ENCODE measurements at places on chromosomes 4 and X.

DNA sequence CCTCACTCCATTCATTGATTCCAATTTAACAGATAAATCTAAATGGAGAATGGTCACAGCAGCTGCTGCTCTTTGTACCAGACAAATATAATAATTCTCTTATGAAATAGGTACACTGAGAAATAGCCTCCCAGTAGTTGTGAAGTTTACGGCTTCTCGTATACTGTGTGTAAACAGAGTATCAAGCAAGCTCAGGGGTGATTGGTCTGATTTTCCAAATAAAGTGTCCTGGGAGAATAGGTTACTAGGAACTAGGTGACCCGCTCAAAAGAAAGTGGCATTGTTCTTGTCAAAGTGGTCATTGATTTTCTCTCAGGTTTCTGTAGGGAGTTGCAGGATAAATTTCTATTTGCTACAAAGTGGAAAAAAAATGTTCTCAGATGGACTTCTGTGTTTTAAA is 838.2 kb downstream of the RAPGEF2 start:
- no peak for DNase-seq

DNA sequence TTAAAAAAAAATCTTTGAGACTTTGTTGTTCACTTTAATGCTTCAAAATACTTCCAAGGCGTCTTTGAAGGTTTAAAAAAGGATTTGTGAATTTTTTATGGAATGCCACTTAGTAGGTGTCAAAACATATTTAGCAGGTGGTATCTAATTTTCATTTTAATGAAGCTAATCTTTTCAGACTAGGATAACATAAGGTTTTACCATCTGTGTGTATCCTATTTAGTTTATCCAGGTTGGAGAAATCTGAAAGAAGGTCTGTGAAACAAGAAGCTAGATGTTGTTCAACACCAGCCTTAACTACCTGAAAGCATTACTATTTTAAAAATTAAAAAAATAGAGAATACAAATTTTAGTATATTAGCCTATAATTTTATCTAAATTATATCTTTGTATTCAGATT is 193.4 kb downstream of the GRID2 start:
- no peak for DNase-seq

DNA sequence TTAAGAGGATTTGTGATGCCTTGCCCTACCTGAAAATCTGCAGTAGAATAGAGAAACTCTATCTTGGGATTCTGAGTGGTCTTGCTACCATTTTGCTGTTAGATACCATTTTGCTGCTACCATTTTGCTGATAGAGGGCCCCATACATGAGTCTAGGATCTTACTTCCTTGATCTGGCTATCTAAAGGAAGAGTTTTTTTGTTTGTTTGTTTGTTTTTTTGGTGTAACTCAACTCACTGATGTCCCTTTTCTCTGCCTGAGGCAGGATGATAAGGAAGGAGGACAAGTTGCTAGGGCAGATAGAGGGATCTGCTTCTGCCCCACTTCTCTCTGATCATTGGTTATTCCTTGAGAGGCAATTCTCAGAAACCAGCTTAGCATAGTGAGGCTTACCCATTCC is 31.0 kb downstream of the XK start:
- DNase-seq, result no peak

- DNase-seq, result no peak
These were observed 73.4 kb downstream of the ANAPC4 start for GRCh38 chr4:25450491-25450901.

GRCh38 chr4:120858776-120859175 is 63.8 kb downstream of the PRDM5 start:
- DNase-seq, result no peak

GRCh38 chrX:17613979-17614588 is 123.2 kb upstream of the SCML1 start:
- DNase-seq, result no peak

DNA sequence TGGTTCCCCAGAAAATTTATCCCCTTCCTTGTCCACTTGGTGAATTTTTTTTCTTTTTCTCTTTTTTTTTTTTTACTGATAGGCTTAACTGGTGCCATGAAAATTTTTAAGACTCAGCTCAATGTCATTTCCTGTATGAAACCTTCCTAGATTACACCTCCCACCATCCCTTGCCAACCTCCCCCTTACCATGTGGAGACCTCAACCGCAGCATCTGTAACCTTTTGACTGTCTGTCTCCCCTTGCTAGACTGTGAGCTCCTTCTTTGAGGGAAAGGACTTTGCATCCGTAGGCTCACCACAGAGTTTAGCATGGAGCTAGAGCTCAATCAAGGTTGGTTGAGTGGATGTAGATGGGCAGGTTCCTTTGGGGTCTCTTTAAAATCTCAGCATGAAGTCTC is 5.2 kb upstream of the PGRMC1 start:
- no peak for DNase-seq

- no peak for DNase-seq
These were observed 499.9 kb upstream of the AADAT start for GRCh38 chr4:170589597-170590191.

DNA sequence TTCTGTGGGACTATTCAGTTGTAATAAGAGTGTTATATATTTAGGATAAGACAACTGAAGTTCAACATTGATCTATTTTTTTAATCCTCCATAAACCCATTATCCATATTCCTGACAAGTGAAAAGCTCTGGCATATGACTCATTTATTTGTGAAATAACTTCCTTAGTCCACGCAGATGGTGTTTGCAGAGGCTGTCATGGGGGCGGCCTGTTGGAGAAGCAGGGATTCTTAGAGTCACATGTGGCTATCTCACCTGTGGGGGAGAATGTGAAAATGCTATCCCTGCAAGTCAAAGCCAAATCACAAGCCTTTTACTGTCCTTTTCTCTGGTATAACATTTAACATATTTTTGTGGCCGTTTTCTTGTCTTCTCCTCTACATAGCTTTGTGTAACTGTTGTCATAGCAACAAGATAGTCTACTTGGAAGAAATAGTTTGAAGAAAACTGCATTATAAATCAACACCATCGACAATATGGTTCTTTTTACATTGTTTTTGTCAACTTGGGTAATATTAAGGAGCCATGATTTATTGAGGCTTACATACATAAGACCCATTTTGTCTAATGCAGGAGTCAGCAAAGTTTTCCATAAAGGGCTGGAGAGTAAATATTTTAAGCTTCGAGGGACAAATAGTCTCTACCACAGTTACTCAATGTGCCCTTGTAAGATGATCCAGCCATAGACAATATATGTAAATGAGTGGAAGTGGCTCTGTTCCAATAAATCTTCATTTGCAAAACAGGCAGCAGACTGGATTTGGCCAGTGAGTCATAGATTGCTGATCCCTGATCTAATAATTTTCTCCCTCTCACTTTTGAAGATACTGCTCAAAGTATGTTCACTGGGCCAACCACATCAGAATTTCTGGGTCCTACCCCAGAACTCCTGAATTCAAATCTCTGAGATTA is 395.0 kb downstream of the DTHD1 start:
- DNase-seq, result no peak

DNA sequence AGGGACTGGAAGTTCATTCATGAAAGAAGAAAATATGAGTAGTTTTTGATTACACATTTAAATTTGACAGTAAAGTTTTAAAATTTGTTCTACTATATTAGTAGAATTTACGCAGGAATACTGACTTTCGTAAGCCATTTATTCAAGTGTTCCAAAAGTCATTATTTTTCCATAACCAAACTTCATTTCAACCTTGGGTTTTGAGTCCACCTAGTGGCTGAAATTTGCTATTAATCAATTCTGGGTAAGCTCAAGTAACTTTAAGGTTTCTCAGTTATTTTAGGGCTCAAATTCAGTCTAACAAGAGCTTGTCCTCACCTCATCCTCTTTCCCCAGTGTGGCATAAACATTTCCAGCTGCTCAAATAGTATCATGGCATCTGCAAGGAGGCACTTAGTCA is 175.4 kb downstream of the SH3BGRL start:
- no peak for DNase-seq

DNA sequence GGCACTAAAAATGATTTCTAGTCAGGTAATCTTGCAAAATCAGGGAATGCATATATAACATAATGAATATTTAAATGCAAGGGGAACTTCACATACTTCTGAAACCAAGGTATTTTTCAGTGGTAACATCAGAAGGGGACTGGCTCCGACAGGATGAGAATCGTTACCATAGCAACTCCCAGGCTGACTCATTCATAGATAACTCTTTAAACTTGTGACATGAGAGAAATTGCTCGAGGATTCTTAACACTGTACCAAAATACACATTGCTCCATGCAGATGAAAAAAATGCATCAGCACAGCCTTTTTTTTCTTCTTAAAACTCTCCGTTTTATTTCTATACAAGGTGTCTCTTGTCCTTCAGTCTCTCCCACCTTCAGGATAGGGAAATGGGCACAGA is 114.3 kb downstream of the GABRB1 start:
- DNase-seq, result no peak

DNA sequence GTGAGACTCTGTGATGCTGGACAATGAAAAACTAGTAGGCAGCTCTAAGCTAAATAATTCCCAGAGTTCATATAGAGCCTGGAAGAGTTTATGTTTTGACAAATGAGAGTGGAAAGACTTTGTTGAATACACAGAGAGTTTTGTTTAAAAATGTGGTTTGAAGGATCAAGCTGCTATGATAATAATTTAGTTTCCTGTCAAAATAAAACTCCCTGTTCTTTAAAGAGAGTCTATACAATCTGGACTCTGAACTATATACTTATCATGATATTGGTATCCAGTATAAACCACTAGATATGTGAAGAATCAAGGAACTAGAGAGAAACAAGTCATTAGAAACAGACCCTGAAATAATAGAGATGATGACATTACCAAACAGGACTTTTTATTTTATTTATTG is 158.6 kb downstream of the C4orf33 start:
- DNase-seq, result no peak

GRCh38 chrX:111086591-111087006 is 9.4 kb upstream of the PAK3 start:
- no peak for DNase-seq

DNA sequence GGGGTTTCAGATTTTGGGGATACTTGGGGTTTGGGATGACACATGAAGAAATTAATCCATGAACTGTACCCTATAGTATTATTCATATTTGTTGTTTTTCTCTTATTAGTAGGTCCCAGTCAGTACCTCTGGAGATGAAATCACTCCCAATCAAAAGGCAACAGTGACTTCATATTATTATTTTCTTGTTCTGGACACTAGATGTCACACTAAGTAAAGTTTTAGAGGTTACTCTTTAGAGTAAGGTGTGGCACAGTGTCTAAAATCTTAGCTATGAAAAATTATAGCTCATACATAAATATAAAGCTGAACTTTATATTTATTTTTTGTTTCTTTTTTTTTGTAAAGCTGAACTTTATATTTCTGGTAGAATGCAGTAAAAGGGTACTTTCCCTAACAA is 35.1 kb downstream of the FAM114A1 start:
- DNase-seq, result no peak

GRCh38 chr4:100574607-100575006 is 56.8 kb upstream of the EMCN start:
- no peak for DNase-seq

GRCh38 chrX:13829983-13830382 is 13.1 kb upstream of the GPM6B start:
- DNase-seq, result no peak

GRCh38 chr4:636628-637159 is 11.3 kb downstream of the PDE6B start:
- DNase-seq, result no peak

DNA sequence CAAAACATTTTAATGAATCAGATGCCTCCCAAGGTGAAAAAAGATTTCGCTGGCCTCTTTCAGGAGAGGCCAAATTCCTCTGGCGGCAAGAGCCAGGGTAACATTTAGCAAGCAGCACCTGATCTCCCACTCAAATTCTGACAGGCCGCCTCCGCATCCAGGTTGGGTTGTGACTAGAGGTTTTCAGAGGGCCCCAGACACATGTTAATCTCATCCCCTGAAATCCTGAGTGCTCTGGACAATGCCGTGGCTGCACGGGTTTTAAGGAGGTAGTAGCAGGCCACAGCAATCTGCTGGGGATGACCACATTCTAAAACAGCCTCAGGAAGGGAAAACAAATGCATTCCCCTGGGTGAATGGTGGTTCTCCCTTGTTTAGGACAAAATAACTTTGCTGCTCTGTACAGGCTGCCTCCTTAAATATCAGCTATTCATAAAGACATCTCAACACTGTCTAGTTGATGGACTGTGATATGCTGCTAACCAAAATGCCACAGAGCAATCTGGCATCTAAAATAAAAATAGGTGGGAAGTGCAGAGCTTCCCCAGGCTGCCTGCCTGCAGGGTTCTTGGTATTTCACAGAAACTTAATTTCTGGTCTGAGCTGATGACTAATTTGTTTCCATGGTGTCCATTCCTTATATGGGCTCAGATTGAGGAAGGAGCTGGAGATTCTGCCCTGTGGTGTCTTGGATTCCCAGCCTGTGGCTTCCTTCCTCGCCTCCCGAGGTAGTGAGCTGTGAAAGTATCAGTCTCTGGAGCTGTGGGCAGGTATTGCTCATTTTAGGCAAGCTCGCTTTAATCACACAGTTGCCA is 202.0 kb downstream of the DCLK2 start:
- DNase-seq, result no peak

DNA sequence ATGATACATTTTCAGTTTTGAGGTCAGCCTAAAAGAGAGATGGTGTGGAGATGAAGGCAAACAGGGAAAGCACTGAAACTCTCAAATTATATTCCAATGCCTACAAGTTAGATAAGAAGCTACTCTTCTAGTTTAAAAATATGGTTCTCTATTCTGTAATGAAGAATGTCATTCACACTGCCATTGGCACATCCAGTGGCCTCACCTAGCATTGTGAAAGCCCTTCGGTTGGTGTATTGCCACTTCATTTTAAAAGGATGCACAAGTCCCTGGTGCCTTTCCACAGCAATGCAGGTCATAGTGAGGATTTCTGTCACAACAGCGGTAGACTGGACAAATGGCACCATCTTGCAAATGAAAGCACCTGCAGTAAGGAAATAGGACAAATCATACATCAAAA is 40.6 kb downstream of the QRFPR start:
- DNase-seq, result no peak

- no peak for DNase-seq
These were observed 52.9 kb downstream of the CRMP1 start for GRCh38 chr4:5839751-5840674.

GRCh38 chr4:141416677-141417363 is 196.1 kb downstream of the ZNF330 start:
- no peak for DNase-seq

DNA sequence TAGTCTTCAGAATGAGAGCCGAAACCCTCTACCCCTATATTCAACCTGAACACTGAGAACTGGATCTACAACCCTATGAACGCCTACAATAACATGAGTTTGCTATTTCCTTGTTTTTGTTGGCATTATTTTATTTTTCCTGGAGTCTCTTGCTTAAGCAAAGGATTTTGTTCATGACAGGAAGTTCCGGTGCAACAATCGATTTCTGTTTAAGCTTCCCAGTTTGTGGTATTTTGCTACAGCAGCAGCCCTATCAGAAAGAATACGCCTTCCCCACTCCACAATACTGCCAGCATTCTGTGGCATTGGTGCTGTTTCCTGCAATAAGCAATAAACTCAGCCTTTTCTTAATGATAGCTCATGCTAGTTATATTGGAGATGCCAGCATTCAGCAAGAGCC is 60.9 kb downstream of the NPY5R start:
- no peak for DNase-seq

DNA sequence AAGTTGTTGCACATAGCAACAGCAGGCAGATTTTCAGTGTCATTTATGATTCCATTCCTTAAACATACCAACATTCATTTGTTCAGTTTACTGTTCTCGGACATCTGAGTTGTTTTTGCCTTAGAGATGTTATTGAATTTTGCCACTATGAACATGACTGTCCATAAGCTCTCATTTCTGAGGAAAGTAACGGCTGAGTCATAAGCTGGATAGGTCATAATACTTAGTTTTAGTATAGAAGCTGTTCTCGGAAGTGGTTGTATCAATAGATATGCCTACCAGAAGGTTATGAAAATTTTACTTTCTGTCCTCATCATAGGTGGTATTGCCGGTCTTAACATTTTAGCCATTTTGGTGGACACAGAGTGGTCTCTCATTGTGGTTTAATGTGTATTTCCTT is 157.1 kb upstream of the CLNK start:
- no peak for DNase-seq

Data from effector memory CD4-positive, alpha-beta T cell (primary cell).